ENCODE measurements at places on chromosomes 2 and 18.

- DNase-seq: no peak
Observed at GRCh38 chr2:8593243-8593642, 88.6 kb upstream of the ID2 start.

GRCh38 chr2:9565436-9566153 is 10.0 kb upstream of the ADAM17 start:
- DNase-seq: no peak

GRCh38 chr2:152440460-152440859 is 105.5 kb downstream of the FMNL2 start:
- DNase-seq: no peak

GRCh38 chr2:196200557-196200956 is 29.2 kb upstream of the STK17B start:
- no peak for DNase-seq

DNA sequence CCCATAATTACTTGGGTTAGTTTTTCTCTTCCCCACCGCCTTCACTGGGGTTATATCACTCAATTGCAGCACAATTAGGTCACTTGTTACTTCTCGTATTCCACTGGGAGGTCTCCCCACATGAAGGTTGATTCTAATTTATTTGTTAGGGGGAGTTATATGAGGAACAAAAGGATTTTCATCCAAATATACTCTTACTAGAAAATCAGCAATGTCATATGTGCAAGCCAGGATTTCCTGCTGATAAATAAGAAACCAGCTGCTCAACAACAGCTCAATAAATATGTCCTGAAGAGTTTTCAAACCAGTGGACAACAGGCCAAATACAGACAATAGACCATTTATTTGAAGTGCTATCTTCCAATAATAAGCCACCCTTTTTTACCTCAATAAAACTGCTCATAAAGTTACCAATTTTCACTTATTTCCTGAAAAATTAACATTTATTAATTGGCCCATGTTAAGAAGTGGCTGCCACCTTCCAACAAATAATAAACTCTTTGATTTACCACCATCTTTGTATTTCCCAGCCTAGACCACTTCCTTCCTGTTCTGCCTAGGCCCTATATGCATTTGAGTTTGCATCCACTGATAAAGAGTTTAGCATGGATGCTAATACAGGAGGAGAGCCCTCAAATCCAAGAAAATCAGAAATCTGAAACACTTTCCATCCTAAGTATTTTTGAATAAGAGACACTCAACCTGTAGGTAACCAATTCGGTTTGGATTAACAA is 184.4 kb upstream of the SLC39A10 start:
- no peak for DNase-seq

Measured in stimulated activated CD4-positive, alpha-beta T cell treated with anti-CD3 and anti-CD28 coated beads, Interleukin-15, amount 100 ng/mL, for 1 hour (primary cell).